ENCODE measurements at places on chromosomes 1 and 21. TPM values are rescaled to one million over a fixed set of nuclear protein-coding genes. Genes with fewer than 3 reads are reported as not detected.

DNA sequence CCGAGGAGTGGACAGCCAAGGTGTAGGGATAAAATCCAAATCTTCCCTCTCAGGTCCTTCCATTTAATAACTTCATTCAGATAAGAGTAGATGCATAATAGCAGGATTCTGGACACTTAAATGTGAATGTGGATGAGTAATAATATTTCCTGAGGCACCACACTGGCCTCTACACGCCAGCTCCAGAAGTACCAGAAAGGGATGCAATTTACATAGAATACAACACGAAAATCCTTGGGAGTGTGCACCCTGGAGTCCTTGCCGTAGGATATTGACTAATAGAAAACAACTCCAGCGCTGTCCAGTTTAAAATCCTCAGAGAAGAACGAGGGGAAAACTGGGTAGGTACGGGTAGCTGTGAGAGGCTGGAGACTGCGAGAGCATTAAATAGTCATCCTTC, 6.9 kb downstream of the PLXNA2 start:
- no peak overlapping the region for H3K4me3 ChIP-seq
- no peaks in the 10 kb centered on the region for H3K36me3 ChIP-seq
- 0 out of 2 replicates have a peak, but pooled peaks cover 1% of the 10 kb centered on the region for H3K27me3 ChIP-seq
- no peak for DNase-seq

DNA sequence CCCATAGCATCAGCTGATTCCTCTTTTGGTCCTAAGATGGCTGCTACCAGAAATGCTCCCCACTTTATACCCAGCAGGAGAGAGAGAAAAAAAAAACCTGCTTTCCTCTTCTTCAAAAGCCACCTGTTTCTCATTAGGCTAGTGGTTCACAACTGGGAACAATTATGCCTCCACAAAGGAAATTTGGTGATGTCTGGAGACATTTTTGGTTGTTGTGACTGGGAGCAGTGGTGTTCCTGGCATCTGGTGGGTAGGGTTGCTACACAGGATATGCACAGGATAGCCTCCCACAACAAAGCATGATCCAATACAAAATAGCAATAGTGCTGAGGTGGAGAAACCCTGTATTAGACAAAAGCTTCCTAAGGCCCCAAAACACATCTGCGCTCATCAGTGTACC, 38.5 kb upstream of the SGIP1 start:
- H3K4me3 ChIP-seq, result no peak overlapping the region
- no peak for DNase-seq
- H3K36me3 ChIP-seq, result no peaks in the 10 kb centered on the region

DNA sequence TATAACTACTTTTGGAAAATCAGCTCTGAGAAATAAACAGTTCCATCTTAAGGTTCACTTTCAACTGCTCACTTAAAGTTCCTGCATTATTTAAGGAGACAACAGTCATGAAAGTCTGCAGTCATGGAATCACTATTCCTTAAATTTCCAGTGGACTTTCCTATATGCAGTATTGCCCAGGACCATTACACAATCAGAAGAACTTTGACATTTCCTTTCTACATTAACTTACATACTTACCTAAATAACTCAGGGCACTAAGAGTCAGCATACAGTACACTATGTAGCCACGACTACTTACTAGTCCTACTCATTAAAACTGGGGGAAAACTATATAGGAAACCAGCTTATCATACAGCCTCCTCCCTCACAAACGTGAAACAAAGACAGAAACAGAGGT, 220.1 kb downstream of the SLC45A1 start:
- H3K4me1 ChIP-seq, result no peaks in the 10 kb centered on the region
- H3K36me3 ChIP-seq, result no peaks in the 10 kb centered on the region
- no peaks in the 10 kb centered on the region for H3K27me3 ChIP-seq
- DNase-seq, result no peak
- no peak overlapping the region for H3K4me3 ChIP-seq

- H3K4me3 ChIP-seq, result no peak overlapping the region
- DNase-seq, result no peak
- no peak overlapping the region for H3K27ac ChIP-seq
- H3K27me3 ChIP-seq, result no peaks in the 10 kb centered on the region
Observed at GRCh38 chr1:228818928-228819630, 83.8 kb downstream of the RHOU start.

- DNase-seq, result no peak
- H3K27ac ChIP-seq, result no peak overlapping the region
- H3K4me3 ChIP-seq, result no peak overlapping the region
- H3K4me1 ChIP-seq, result peaks cover 7% of the 10 kb centered on the region
Observed at GRCh38 chr1:183911285-183911684, 106.4 kb downstream of the RGL1 start.

DNA sequence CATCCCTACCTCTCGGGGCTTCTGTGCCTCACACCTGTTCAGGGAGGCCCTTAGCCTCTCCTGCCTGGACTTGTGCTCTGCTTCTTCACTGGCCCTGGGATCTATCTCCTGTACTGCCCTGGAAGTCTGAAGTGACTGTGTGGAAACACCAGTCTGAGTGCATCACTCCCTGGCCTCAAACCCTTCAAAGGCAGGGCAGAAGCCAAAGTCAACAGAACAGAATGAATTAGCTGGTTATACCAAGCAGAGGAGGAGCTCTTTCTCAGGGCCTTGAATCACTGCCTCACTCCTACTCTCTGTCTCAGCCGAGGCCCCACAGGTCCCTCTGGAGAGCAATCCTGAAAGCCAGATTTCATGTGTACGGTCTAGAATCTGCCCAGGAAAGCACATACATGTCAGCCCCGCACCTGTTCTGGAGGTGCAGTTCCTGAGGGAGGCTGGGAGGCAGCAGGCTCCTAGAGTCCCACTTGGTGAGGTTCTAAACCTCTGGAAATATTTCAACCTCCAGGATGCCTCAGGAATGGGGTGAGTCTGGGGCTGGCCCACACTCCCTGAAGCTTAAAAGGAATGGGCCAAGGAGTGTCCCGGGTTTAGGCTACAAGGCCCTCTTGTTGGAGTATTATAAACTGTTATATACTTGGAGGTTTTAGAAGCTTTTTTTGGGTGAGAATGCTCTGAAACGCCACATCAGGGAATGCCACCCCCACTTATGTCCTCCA, 98.3 kb downstream of the ABCA4 start:
- H3K4me1 ChIP-seq, result peaks cover 19% of the 10 kb centered on the region
- no peak overlapping the region for H3K27ac ChIP-seq
- no peaks in the 10 kb centered on the region for H3K36me3 ChIP-seq
- DNase-seq, result no peak
- no peak overlapping the region for H3K4me3 ChIP-seq
- H3K27me3 ChIP-seq, result no peaks in the 10 kb centered on the region

DNA sequence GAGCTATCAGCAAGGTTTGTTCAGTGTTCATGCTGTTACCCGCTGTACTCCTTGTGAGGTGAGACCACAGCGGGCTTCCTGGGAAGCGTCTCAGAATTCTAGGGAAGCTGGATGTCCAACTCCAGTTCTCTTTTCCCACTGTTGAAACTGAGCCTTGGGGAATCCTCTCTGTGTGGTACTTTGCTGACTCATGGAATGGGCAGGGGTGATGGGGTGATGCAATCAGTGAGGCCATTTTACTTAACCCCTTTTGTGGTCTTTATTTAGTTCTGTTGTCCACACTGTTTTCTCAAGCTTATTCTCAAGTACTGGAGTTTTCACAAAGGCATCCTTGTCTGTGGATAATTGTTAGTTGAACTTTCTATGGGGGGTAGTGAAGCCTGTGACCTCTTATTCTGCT, 42.6 kb downstream of the ACKR1 start:
- H3K4me1 ChIP-seq, result 0 out of 2 replicates have a peak, but pooled peaks cover 4% of the 10 kb centered on the region
- no peak for DNase-seq
- H3K27ac ChIP-seq, result no peak overlapping the region
- H3K36me3 ChIP-seq, result no peaks in the 10 kb centered on the region
- no peak overlapping the region for H3K4me3 ChIP-seq
- H3K27me3 ChIP-seq, result no peaks in the 10 kb centered on the region

GRCh38 chr1:91724231-91724630, 161.7 kb downstream of the TGFBR3 start:
- no peaks in the 10 kb centered on the region for H3K4me1 ChIP-seq
- H3K4me3 ChIP-seq, result no peak overlapping the region
- no peaks in the 10 kb centered on the region for H3K27me3 ChIP-seq
- DNase-seq, result no peak
- H3K36me3 ChIP-seq, result no peaks in the 10 kb centered on the region

GRCh38 chr21:43731476-43731875, 12.5 kb downstream of the PDXK start:
- H3K4me3 ChIP-seq, result no peak overlapping the region
- DNase-seq, result no peak
- peaks cover 15% of the 10 kb centered on the region for H3K4me1 ChIP-seq

DNA sequence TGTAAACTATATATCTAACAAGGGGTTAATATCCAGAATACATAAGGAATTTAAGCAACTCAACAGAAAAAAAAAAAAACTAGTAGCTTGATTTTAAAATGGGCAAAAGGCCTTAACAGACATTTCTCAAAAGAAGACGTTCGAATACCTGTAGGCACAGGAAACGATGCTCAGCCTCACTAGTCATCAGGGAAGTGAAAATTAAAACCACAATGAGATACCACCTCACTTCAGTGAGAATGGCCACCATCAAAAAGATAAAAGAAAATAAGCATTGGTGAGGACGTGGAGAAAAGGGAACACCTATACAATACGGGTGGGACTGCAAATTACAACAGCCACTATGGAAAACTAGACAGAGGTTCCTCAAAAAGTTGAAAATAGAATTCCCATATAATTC, 37.3 kb downstream of the NPHP4 start:
- H3K27ac ChIP-seq, result no peak overlapping the region
- no peaks in the 10 kb centered on the region for H3K4me1 ChIP-seq
- no peaks in the 10 kb centered on the region for H3K27me3 ChIP-seq
- H3K36me3 ChIP-seq, result no peaks in the 10 kb centered on the region

- H3K4me1 ChIP-seq, result peaks cover 22% of the 10 kb centered on the region
- DNase-seq, result no peak
- H3K27me3 ChIP-seq, result no peaks in the 10 kb centered on the region
- no peak overlapping the region for H3K4me3 ChIP-seq
Observed at GRCh38 chr1:185536165-185536920, 197.8 kb upstream of the HMCN1 start.

GRCh38 chr1:243447844-243448243, 192.0 kb downstream of the SDCCAG8 start:
- H3K27ac ChIP-seq, result no peak overlapping the region
- H3K27me3 ChIP-seq, result no peaks in the 10 kb centered on the region
- H3K36me3 ChIP-seq, result no peaks in the 10 kb centered on the region
- H3K4me1 ChIP-seq, result no peaks in the 10 kb centered on the region
- DNase-seq, result no peak

DNA sequence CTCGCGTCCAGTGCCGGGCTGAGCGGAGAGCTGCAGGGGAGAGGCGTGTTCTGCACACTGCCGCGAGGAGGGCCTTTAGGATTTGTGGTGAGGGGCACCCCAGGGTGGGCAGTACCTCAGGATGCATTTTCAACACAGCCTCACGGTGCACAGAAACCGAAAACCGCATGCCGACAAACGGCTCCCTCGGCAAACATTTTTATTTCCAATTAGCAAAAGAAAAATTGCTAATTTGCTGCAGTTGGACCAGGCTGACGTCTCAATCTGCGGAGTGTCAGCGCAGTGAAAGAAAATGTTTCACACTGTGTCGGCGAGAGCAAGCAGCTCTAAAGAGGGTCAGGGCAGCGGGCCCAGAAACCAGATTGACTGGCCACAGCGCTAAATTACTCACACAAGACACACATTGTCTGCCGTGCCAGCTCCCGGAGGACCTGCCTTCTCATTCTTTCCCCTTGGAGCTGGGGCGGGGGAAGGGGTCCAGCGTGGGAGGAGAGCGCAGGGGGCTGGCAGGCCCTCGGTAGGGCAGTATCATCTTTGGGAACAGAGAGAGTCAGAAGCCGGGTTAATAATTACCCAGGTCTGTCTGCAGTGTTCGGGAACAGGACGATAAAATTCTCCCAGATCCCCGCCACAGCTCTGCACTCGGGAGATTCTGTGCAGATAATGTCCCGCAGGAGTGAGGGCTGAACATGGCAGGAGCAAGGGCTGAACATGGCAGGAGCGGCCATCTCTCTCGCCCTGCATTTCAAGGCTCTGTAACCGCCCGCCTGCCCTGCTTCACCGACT, 150.2 kb downstream of the PRDM16 start:
- H3K4me1 ChIP-seq, result peaks cover 25% of the 10 kb centered on the region
- H3K27me3 ChIP-seq, result no peaks in the 10 kb centered on the region
- no peak overlapping the region for H3K4me3 ChIP-seq
- no peak overlapping the region for H3K27ac ChIP-seq
- no peaks in the 10 kb centered on the region for H3K36me3 ChIP-seq

GRCh38 chr1:44862829-44863401, 19.9 kb upstream of the PTCH2 start:
- H3K4me1 ChIP-seq, result no peaks in the 10 kb centered on the region
- H3K36me3 ChIP-seq, result no peaks in the 10 kb centered on the region
- H3K4me3 ChIP-seq, result no peak overlapping the region
- no peaks in the 10 kb centered on the region for H3K27me3 ChIP-seq

DNA sequence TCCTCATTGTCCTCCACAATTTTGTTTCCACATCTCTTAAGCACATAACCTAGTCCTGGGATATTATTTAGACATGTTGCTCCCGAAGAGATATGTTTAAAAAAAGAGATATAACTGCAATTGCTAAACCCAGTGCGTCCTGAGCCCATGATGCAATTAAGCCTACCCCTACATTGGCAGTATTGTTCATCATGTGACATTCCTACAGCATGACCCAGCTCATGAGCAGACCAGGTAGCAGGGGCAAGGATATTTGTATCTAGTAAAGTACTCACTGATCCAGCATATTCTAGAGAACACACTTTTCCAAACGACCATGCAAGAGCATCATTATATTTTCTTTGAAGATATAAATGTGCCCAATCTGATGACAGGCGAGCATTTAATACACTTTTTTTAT, 1.2 kb downstream of the ADAM30 start:
- no peaks in the 10 kb centered on the region for H3K4me1 ChIP-seq
- no peak for DNase-seq
- no peak overlapping the region for H3K27ac ChIP-seq
- H3K4me3 ChIP-seq, result no peak overlapping the region
- no peaks in the 10 kb centered on the region for H3K36me3 ChIP-seq
- no peaks in the 10 kb centered on the region for H3K27me3 ChIP-seq

Gene VAV3
- 0.57 TPM for total RNA-seq

Gene RRAGC
- 16.0 TPM for total RNA-seq

Gene LRRC53
- not detected for total RNA-seq

Gene ARHGEF10L
- 31.3 TPM for total RNA-seq

Gene ZBTB8A
- total RNA-seq, result 3.2 TPM

Gene GCSAML
- not detected for total RNA-seq

Gene CFHR5
- not detected for total RNA-seq

Gene LYPD8
- total RNA-seq, result not detected

Gene PLD5
- 1.8 TPM for total RNA-seq

Measured in Caco-2 (cell line).